ENCODE measurements at places on chromosomes 5 and 9.

GRCh38 chr5:168015506-168015905 lies 275.9 kb upstream of the WWC1 start:
- no peak for DNase-seq

DNA sequence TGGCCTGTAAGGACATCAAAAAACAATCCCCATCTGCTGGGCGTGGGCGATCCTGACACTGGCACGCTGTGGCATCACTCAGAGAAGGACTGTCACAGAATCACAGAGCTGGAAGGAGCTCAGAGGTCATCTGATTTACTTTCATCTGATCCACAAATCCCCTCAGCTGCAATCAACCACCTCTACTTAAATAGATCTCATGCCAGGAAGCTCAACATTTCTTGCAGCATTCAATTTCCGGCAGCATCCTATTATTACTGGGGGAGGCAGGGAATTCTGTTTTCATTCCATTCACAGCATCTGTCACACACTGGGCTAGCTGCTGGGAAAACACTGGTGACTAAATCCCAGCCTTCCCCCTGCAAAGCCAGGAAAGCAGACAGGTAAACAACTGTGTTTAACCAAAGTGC lies 38.3 kb downstream of the RETREG1 start:
- no peak for DNase-seq

- no peak for DNase-seq
Observed at GRCh38 chr5:95909738-95910137, 51.9 kb downstream of the ELL2 start.

GRCh38 chr5:32713770-32714381 lies 2.8 kb downstream of the NPR3 start:
- no peak for DNase-seq

GRCh38 chr9:124342402-124342775 lies 72.9 kb downstream of the PSMB7 start:
- no peak for DNase-seq

GRCh38 chr5:116492016-116492623 lies 82.5 kb downstream of the SEMA6A start:
- no peak for DNase-seq

DNA sequence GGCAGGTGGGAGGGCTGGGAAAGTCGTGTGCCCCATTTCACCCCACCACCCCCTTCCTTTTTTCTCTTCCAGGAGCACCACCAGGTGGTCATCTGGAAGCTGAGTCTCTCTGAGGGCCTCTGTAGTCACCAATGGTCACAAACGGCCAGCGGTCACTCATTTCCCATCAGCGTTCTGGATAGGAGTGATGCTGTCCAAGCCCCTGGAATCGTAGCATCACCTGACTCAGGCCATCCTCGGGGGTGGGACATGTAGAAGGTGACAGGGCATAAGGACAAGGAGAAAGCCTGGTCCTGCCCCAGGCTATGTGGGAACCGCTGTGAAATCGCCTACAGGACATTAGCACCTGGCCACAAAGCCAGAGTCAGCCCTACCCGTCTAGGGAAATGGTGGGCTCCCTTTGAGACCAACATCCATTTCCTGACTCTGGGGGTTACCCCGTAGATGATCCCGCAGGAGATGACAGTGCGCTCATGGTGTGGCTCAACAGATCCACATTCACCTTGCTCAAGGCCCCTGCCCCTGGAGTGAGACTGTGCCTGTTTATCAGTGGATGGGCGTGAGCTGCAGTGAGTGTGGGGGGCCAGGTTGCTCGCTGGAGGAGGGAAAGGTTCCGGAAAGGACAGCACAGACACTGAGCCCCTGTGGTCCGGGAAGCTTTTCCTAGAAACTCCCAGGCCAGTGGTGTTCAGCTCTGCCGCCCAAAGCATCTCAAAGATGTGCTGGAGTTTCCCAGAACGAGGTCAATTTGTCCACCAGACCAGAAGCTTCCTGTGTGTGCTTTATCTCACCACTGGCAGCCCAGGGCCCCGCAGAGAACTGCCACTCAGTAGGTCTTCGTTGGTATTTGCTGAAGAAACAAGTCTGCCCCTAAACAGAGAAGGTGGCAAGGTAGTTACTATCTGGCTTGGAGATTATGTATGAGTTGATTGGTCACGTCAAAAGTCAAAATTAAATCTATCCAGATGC lies 61.1 kb upstream of the UNC5A start:
- DNase-seq = no peak

- peak; percentile 17 for DNase-seq
Observed at GRCh38 chr5:140153905-140154304, 21.1 kb upstream of the CYSTM1 start.

DNA sequence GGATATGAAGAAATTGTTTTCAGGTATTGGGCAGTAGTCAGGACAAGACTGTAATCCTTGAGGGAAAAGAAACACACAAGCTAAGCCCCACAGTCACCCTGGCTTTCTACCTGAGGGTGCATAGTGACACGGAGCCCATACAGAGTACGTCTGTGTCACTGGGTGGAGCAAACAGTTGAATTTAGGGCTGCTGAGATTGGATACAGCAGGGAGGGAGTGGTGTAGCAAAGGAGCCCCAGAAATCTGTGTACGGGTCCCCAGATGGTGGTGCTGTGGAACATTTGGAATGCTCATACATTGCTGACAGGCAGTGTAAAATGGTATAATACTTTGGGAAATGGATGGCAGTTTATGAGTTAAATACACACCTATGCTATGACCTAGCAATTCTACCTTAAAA lies 5.1 kb downstream of the TRMT10B start:
- no peak for DNase-seq

- peak; percentile 64 for DNase-seq
Observed at GRCh38 chr5:80255431-80255810, 427 bp downstream of the SERINC5 start.

DNA sequence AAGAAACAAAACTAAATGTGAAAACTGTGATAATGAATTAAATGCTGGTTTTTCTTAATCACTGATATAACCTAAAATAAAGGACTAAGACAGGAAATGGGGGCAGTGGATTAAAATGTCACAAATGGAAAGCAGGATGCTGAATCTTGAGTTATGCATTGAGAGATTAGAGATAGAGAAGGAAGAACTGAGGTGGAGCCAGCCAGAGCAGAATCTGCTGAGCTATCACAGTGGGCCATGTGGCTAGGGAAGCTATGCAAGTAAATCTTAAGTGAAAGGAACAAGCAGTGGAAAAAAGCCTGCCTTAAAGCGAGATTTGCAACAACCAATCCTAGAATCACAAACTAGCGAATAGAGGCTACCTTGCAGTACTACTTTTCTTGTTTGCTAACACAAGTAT lies 188.5 kb upstream of the RASA1 start:
- DNase-seq = no peak

DNA sequence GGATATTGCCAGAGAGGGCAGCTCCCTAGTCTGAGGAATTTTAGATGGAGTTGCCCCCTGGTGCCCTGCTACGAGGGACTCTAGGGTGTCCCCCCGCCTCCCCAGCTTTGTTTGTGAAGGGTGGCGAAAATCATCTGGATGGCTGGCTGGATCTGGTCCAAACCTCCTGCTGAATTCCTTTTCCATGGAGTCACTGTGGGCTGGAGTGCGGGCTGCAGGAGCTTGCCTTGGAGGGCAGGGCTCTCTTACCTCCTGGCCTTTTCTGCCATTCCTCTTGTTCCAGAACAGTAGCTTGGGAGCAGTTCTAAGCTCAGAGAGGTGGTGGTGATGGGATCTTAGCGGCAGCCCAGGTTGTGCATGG lies 2.1 kb downstream of the SYNPO start:
- no peak for DNase-seq

DNA sequence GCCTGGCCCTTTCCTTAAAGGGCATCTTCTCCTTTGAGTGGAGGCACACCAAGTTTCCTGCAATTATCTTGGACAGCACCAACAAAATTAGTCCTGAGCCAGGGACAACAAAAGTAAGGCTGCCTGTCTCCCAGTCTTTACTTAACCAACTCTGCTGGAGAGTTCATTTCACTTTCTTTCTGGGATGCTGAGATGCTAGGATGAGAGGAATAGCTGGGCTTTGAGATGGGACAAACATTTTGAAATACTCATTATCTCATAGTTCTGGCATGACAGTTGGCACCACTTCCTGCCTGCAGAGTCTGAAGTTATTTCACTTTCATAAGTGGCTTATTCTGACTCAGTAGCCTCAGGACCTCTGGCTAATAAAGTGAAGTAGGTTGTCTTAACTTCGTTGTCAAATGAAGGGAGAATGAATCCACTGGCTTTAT lies 157.0 kb downstream of the C9orf152 start:
- no peak for DNase-seq

- peak; percentile 46 for DNase-seq
Observed at GRCh38 chr5:67493676-67494075, 297.1 kb upstream of the CD180 start.

DNA sequence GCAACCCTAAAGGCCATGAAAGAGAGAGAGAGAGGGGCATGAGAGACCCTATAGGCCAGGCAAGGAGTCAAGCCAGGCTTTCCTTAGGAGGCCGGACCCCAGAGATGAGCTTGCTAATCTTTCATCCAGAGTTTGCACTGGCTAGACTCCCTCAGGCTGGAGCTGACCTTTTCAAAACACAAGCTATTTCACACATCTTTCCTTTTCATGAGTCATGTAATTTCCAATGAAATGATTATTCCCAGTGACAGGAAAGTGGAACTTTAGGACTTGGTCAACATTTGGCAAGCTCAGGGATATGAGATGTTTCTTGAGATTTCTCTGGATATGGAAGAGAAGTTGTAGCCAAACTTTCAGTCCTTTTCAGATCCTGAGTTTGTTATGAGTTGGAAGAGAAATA lies 117.7 kb downstream of the TARS1 start:
- no peak for DNase-seq

- no peak for DNase-seq
Observed at GRCh38 chr9:130914417-130915095, 17.9 kb upstream of the QRFP start.

GRCh38 chr9:111095441-111095840 lies 57.2 kb upstream of the LPAR1 start:
- no peak for DNase-seq

DNA sequence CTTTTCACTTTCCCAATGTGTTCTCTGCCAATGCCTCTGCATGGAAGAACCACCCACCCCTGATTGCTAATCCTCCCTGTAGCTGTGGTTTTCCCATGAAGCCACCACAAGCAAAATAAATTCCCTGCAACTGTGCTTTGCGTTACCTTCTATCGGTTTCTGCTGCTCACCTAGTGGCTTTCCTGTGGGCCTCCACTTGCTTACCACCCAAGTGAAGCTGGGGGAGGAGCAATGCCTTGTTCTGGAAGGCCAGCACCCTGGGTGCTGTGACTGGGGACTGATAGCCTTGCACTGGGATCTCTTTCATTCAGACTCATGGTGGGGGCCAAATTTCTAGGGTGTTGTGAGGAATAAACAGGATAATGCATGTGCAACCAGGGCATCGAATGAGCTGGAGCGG lies 56.3 kb upstream of the GDNF start:
- DNase-seq = no peak

DNA sequence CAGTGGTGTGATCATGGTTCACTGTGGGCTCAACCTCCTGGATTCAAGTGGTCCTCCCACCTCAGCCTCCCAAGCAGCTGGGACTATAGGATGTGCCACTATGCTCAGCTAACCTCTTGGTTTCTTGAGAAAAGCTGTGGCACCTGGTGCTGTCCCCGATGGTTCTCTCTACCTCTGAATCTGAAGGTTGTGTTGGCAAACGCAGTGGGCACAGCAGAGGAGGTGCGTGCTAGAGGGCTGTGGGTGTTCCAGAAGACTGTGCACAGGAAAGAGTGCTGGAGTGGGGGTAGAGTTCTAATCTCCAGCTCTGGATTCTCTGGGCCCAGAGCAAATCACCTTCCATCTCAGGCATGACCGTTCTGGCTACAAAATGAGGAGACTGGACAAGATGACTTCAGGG lies 12.5 kb downstream of the RGS3 start:
- no peak for DNase-seq

Data from caudate nucleus (tissue), 63 donors.